CD4-positive, alpha-beta memory T cell (primary cell): ENCODE measurements at places on chromosomes 6 and 20.
A peak's percentile ranks its signal among the peaks of the same experiment; 100 is the strongest.

DNA sequence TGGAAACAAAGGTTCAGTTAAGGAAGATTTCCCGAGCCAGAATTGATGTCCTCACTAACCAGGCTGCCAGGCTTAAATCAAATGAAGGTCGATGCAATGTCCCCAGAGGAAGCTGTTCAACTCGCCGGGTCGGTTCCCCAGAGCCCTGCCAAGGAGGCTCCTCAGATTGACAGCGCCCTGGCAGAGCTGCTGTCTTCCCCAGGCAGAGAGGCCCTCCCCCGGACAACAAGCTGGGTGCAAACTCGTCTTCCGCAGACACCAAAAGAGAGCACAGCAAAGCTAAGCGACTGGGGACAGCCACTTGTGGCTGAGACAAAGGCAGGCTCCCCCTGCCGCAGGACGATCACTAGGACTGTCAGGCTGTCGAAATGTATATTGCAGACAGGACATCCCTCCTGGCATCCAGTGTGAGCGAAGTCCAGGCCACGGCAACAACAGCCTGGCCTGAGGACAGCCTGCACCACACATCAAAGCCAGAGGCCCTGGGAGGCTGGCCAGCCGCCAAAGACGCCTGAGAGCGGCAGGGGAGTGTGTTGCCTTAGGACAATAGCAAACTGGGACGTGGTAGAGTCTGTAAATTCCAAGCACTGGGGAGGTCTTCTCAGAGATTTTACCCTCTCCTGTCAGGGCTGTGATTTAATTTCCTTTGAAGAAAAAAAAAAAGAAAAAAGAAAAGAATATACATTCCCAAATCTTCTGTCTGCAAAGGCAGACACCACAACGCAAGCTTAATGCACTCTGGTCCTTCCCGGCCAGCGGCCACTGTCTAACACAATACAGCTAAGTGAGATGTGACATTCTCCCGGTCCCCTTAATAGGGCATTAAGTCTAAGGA is 99.1 kb downstream of the HIVEP2 start:
- DNase-seq: peak; percentile 61

DNA sequence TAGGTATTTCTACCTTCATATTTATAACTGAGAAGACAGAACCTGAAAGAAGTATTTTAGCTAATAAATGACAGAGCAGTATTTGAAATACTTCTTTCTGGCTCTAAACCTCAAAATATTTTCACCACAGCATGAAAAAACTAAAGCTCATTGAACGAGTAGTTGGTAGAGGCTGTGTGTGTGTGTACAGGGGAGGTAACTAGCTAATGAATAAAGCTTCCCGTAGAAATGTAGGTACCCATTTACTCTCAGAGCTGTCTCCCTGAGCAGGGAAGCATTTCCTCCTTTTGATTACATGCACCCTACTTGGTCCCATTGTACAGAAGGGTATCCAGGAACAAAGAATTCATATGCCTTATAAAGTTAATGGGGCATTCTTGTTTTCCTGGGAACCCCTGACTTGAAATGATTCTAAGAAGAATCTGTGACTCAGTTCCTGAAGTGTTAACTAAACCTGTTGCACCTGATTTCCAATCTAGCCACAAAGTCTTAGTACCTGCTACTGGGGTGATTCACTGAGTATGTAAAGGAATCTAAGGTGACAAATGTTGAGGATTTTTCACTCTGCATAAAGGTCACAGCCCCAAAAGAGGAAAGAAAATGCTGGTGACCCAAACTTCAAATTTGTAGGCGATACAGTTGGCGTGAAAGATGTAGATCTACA is 12.5 kb downstream of the CRYBG1 start:
- no peak for DNase-seq

DNA sequence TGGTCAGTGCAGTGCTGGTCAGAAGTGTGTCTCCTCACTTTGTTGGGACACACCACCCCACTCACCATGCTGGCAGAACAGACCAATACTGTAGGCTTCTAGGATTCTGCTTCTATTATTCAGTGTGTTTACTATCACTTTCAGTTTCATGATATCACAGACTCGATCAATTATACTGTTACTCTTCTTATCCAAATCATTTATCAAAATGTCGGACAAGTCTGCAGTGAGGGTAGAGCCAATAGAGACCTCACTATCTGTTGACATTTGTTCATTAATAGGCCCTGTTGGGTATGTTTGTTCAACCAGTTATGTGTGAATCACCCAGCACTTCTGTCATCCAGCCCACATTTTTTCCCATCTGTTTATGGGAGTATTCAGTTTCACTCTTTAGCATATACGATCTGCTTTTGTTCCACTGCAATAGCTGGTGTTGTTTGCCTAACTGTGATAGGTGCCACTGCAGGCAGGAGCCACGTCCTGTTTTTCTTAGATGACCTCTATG is 140.1 kb downstream of the NRN1 start:
- peak; percentile 38 for DNase-seq

GRCh38 chr6:15327271-15327670 is 81.4 kb downstream of the JARID2 start:
- peak; percentile 28 for DNase-seq

DNA sequence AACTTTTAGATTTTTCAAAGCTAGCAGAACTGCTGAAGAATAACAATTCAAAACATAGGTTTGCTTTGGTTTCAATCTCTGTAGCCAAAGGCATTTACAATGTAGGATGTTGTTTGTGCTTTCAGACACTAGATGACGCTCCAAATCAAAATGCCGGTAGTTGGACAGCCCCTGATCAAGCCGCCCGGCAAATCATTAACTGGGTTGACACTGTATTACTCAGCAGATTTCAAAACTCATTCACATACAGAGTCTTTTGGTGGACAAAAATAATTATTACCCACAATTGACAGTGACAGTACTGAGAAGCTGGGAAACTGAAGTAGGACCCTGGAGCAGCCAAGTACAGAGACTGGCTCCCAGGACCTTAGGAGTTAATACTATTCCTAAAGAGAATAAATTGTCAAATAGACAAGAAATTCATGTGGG is 21.3 kb upstream of the HFE start:
- peak; percentile 71 for DNase-seq

DNA sequence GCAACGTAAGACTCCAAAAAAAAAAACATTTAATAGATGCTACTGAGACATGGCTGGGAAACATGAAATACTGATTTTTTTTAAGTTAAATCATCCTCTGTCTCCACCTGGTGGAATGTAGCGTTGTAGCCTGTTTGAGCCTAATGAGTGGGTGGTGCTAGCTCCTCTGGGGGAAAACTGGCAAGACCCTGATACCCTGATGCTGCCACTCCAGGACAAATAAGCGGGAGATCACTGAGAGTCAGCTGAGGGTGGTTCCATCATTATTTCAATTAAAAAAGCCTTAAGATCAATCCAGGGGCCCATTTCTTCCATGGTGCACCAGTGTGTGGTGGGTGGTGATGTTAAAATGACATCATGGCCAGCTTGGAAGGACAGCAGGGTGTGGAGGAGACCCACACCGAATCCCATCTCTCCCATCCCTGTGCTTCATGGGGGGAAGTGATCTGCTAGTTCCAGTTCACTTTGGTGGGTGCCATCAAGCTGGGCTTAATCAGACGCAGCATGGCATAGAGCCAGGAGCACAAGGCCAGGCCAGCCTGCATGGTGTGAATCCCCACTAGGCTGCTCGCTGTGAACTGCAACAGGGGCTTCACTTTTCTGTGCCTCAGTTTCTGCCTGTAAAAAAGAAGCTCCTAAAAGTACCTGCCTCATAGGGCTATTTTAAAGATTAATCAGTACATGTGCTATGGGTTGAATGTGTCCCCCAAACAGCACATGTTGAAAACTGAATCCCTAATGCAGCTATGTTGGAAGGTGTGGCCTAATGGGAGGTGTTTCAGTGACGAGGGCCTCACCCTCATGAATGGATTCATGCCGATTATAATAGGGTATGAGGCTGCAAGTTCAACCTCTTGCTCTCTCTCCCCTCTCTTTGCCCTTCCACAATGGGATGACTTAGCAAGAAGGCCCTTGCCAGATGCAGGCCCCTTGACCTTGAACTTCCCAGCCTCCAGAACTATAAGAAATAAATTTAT is 13.0 kb upstream of the MRPS10 start:
- no peak for DNase-seq

DNA sequence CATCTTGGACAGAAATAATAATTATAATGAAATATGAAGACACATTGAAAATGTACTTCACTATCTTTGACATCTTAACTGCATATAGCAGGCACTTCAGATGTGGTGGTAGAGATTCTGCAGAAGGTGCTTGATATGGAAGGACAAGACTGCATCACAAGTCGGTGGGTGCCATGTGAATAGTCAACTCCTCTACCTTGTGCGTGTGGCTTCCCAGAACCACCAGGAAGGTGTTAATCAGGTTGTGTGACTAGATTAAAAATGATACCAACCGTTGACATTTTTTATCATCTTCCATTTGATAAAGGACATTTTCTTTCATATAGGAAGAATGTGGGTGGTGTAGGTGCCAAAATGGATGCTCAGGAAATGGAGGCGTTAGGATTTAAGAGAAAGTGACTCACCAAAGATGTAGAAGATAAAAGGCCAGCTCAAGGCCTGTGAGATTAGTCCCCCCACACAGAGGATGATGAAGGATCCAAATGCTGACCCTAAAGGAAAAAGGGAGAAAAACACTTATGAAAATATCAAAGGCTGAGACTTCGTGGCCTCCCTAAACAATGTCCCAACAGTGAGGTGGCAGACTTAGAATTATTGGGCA is 12.3 kb downstream of the SLC17A2 start:
- no peak for DNase-seq

- no peak for DNase-seq
Measured at GRCh38 chr6:125251516-125252220, 50.1 kb downstream of the HDDC2 start.
